Muscle of leg (tissue), 16 donors: ENCODE measurements at places on chromosomes 3 and 15.

- DNase-seq = peak; percentile 40
Measured at GRCh38 chr3:134314588-134315285, 59.5 kb downstream of the AMOTL2 start.

GRCh38 chr3:35562141-35562540 is 77.2 kb upstream of the ARPP21 start:
- DNase-seq = peak; percentile 6

GRCh38 chr3:181076558-181076957 is 87.0 kb upstream of the DNAJC19 start:
- DNase-seq = no peak

- DNase-seq = no peak
Measured at GRCh38 chr3:130786306-130786705, 39.7 kb upstream of the PIK3R4 start.

DNA sequence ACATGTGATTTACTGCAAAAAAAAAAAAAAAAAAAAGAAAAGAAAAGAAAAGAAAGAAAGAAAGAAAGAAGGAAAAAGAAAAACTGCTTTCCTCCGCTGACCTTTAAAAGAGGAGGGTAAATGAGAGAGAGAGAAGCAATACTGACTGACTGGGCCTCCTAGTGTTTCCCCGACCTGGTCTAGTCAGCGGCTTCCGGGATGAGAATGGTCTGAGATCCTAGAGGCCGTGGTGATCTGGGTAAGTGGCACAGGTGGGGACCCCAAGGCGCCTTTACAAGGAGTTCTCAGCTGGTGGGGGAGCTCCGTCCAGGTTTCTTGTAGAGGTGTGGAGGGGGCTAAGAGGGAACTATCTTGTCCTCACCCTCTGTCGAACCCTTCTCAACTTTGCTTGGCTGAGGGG is 223.1 kb downstream of the MEIS2 start:
- DNase-seq = no peak

DNA sequence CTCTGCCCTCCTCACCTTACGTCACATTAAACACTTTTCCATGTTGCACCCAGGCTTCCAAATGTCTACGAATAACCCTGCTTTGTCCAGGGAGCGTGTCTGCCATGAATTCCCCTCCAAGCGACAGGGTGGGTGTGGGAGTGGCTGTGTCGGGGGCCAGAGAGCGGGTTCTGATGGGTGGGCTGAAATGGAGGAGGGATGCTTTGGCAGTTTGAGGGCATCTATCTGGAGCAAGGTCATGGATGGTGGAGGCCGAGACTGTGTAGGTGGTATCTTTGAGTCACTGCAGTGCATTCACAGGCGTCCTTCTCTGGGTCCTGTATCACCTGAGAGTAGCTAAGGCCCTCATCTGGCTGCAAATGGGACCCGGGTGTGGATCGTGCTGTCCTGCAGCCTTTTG is 36.6 kb downstream of the SMAD6 start:
- no peak for DNase-seq
